ENCODE measurements at places on chromosomes 1 and 21. TPM values are rescaled to one million over a fixed set of nuclear protein-coding genes. Genes with fewer than 3 reads are reported as not detected.

- no peak for DNase-seq
Observed at GRCh38 chr1:38092256-38092655, 45.7 kb upstream of the POU3F1 start.

HYI gene
- 35.1 TPM for total RNA-seq

GRCh38 chr1:161185282-161185682 lies 8.0 kb upstream of the B4GALT3 start:
- peak; percentile 32 for DNase-seq

CFHR3 gene
- not detected for total RNA-seq

PCSK9 gene
- total RNA-seq: 0.04 TPM

GRCh38 chr1:26522073-26522472 lies 7.5 kb upstream of the RPS6KA1 start:
- no peak for DNase-seq

KRTAP10-5 gene
- total RNA-seq: not detected

FAM72C gene
- 1.1 TPM for total RNA-seq

GRCh38 chr1:156180471-156180870 lies 13.4 kb upstream of the SLC25A44 start:
- no peak for DNase-seq

PLA2G2A gene
- not detected for total RNA-seq

- DNase-seq: no peak
Observed at GRCh38 chr1:150387200-150387599, 23.3 kb downstream of the RPRD2 start.

DNA sequence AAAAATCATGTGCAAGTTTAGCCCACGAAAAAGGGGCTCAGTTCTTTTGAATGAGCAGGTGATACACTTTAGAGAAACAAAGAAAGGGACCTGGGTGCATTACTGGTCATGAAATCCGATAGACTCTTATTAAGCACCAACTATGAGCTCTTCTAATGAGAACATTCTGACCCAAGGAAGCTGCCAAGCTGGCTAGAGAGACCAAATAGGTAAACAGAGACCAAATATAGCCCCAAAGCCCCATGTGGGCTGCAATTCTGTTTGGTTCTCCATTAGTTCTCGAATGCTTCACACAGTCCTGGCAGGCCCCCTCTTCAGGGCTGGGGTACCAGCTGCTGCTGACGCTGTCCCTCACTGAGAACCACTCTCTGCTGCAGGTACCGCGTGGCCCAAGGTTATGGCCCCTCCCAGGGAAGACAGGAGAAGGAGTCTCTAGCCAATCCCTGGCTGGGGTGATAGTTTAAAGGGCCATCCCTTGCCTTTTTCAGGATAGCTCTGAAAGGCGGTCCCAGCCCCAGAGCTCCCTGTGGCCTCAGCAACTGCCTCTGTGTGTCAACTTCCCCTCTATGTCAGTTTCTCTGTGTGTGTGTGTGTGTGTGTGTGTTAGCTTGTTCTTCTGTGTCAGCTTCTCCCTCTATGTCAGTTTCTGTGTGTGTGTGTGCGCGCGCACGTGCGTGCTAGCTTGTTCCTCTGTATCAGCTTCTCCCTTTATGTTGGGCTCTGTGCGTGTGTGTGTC lies 7.1 kb upstream of the UBXN10 start:
- DNase-seq: no peak

DNA sequence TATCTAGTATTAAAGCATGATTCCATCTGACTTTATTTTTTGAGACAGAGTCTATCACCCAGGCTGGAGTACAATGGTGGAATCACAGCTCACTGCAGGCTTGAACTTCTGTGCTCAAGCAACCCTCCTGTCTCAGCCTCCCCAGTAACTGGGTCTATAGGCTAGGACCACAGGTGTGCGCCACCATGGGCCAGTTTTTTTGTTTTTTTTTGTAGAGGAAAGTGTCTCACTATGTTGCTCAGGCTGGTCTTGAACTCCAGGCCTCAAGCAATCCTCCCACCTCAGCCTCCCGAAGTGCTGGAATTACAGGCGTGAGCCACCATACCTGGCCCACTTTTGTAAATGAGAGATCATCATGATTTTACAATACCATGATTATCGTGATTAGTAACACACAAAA lies 9.2 kb downstream of the PPP1R15B start:
- no peak for DNase-seq

AGMAT gene
- not detected for total RNA-seq

- DNase-seq: no peak
Observed at GRCh38 chr1:246709835-246710234, 14.4 kb upstream of the SCCPDH start.

DNM3 gene
- 0.99 TPM for total RNA-seq

DNA sequence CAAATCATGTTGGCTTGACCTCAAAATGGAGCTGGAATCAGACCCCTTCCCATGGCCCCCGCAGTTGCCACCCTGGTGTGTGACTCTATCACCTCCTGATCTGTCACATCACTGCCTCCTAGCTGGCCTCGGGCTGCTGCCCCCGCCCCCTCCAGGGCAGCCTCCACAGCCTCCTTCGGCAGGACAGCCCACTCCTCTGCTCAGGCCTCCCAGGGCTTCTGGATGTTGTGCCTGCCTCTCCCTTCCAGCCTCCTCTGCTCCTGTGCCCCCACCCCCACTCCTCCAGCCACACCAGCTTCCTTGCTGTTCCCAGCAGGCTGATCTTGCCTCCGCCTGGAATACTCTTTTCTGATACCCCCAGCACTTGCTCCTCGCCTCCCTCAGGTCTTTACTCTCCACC lies 134.4 kb upstream of the EDN2 start:
- no peak for DNase-seq

DNA sequence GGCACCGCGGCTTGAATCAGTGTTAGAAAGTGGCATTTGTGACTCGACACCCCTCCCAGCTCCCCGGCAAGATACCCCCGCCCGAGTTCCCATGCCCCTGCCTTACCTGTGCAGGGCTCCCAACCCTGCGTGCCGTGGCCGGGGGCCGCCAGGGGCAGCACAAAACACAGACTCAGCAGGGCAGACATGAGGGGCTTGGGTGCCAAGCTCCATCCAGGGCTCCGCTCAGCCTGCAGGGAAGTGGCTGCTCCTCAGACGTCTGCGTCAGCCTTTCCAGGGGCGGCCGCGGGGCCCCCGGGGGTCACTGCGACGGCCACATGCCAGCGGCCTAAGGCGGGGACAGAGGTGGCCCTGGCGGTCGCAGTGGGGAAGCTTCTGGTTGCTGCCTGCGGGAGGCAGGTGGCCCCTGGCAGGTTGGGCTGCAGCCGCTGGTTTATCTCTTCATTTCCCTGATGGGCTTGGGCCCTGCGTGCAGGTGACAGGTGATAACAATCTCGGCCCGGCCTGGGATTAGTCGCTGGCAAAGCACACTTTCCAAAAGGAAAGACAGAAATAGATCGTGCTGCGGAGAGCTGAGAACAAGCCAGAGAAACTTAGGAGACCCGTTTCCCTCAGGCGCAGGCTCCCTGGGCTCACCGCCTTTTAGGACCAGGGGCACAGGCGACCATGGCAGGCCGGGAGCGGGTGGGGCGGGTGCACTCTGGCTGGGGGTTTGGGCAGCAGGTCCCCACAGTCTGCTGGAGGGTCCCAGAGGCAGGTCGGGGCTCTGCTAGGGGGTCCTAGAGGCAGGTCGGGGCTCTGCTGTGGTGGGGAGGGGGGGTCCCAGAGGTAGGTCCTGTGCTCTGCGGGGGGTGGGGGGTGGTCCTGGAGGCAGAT lies at the start of gene TSPEAR:
TSPEAR (minus strand) TSS at position 246 of the 876 bp plus-strand sequence; CDS start at position 188, 58 bp downstream.
- no peak for DNase-seq

- no peak for DNase-seq
Observed at GRCh38 chr1:235992868-235993267, 72.0 kb downstream of the NID1 start.

DNA sequence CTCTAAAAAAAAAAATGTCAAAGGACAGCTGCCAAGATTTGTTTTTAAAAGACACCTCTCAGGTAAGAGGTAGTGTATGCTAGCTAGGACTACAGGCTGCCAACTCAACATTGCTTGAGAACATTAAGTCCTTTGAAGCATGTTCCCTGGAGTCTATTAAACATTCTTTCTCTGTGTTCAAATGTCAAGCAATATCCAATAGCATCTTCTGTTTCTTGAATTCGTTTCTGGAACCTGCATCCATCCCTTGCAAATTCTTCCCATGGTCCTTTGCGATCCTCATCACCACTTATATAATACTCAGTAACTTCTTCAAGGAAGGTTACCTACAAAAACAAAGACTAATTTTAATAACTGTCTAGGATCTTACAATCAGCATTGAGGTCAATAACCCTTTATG lies 5.6 kb downstream of the PPP1R15B start:
- DNase-seq: no peak

DNA sequence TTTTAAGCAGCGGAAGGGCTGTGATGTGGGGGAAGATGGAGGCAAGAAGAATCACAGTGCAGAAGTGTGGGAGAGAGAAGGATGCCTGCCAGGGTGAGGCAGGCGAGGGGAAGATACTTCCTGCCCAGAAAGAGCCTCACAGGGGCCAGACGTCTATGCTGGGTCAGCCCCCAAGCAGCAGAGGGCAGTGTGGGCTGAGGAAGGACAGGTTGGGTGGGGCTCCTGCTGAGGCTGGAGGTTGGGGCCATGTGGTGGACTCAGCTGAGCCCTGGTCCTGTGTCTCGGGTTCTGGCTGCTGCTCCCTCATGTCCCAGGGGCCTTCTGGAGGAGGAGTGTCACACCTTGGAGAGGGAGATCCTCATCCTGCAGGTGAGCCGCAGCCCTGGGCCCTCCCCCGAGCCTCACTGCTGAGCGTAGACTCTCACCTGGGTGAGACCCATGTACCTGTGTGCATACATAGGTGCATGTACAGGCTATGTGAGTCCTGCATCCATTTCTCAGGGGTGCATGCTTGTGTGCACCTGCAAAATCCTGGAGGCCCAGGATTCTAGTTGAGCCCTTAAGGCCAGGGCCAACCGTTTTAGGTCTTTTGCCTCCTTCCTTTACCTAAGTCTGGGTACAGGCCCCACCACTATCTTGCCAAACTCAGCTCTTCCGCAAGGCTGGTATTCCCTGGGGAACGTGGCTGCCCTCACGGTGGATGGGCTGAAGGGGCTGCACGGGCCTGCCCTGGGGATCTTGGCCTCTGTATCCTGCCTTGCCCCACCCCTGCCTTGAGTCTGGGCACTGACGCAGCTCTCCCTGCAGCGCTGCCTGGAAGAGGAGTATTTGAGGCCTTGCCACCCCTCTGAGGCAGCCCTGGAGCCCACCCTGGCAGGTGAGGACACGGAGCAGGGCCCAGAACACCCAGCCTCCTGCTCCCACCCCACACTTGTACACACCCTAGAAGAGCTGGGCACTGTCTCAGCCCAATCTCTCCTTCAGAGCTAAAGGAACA lies 3.7 kb downstream of the CCDC24 start:
- peak; percentile 49 for DNase-seq

All from H4 (cell line).